ENCODE measurements at places on chromosomes 3 and 15.

DNA sequence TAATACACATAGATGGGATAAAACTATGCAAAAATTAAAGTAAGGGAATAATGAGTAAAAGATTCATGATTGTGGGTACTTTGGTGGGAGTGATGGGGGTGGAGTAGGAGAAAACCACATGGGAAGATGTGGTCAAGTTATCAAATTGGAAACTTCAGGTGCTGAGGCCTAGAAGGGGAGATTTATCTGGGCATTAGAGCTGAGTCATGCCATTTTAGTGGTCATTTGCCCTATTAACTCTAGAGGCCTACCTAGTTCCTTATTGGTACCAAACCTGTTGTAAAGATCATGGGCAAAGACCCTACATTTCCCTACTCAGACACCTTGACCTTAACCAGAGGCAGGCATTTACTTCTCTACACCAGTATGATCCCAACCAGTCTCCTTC, 125.9 kb upstream of the BCL6 start:
- DNase-seq: no peak

GRCh38 chr3:98721776-98722175, 41.4 kb upstream of the ST3GAL6 start:
- no peak for DNase-seq

DNA sequence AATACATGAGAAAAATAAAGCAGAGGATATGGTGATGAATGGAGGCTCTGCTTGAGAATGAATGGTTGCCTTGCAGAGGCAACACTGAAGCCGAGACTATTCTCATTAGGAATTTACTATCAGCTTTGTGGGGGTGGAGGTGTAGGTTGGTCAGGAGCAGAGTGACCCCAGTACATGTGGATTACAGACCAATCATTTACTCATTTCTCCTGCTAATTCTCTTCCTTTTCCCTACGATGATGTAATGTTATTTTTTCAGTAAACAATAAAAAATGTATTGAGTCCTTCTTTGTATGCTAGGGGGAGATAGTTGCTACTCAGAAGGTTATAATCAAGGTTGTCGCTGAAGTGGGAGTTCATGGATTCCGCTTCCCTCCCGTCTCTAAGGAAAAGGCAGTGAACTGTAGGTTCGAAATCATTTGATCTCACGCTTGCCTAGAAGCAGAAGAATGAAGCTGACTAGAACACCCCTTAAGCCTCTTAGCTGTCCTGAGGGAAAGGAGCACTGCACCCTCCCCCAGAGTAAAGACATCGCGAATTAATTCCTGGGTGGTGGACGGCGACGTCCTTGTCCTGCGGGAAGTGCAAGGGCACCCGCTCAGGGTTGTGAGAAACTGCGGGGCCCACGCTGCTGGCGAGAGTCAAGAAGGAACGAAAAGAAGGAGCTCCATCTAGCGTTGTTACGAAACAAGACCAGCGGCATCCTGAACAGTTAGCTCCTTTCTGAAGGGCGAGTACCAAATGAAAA, 213.2 kb upstream of the PFN2 start:
- peak; percentile 59 for DNase-seq

- DNase-seq: no peak
Observed at GRCh38 chr15:82100111-82100929, 54.5 kb upstream of the MEX3B start.

DNA sequence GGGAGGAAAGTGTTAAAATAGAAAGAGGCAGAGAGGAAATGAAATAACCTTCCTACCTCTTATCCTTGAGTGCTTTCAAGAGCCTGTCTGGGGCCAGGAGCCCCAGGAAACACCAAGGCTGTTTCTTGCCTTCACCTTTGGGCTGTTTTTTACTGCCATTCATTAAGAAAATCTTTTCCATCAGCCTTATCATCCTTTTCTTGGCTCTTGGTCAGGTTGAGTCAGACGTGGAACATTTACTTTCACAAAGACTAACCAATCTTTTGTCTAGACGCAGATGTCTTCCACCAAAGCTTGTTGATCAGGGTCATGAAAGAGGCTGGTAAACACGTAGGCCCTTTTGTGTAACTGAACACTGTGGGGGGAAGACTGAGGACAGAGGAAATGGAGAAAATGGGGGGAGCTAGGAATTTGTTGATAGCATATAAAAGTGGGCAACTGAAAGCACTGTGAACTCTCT, 151.0 kb upstream of the THBS1 start:
- peak; percentile 57 for DNase-seq

GRCh38 chr15:46034755-46035154, 399.9 kb downstream of the SQOR start:
- DNase-seq: no peak

- DNase-seq: no peak
Observed at GRCh38 chr3:101685870-101686307, 629 bp downstream of the RPL24 start.

GRCh38 chr15:42102646-42103235, 8.4 kb upstream of the PLA2G4D start:
- no peak for DNase-seq

GRCh38 chr3:192835818-192836815, 81.5 kb downstream of the MB21D2 start:
- DNase-seq: no peak

DNA sequence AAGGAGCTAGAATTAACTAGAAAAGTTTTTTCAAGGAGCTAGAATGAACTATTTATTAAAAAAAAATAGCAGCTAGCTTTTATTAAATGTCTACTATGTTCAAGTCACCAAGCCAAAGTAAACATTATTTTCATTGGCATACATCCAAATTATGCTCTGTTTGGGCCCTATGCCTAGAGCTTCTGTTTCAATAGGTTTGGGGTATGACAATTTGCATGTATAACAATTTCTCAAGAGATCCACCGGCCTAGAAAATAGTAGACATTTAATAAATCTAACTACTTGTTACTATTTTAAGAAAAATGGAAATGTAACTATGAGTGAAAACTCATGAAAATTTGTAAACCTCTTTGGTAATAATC, 8.0 kb downstream of the GABRR3 start:
- DNase-seq: no peak

GRCh38 chr3:36763850-36764703, at the start of gene DCLK3:
Gene DCLK3 (minus strand): TSS chr3:36764553. CDS start chr3:36764263, 290 bp downstream.
- no peak for DNase-seq

- peak; percentile 31 for DNase-seq
Observed at GRCh38 chr3:134449277-134449676, 36.5 kb downstream of the ANAPC13 start.

DNA sequence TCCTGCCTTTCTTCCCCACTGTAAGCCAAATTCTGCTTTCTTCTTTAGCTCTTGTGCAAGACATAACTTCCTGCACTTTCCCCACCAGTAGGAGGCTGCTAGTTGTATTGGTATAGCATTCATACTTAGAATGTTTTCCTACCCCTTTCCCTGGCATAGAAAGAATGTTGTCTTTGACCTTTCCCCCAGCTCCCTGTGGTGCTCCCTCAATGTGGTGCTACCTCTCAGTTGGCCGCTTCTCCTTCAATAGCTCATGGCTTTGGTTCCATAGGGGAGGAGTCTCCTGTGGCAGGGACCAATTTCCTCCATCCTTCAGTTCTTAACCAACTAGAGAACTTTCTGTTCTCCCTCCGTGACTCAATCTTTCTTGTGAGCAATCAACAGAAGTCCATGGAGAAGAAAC, 67.5 kb upstream of the AKAP13 start:
- no peak for DNase-seq

GRCh38 chr3:100966049-100966491, 27.2 kb downstream of the ABI3BP start:
- no peak for DNase-seq

DNA sequence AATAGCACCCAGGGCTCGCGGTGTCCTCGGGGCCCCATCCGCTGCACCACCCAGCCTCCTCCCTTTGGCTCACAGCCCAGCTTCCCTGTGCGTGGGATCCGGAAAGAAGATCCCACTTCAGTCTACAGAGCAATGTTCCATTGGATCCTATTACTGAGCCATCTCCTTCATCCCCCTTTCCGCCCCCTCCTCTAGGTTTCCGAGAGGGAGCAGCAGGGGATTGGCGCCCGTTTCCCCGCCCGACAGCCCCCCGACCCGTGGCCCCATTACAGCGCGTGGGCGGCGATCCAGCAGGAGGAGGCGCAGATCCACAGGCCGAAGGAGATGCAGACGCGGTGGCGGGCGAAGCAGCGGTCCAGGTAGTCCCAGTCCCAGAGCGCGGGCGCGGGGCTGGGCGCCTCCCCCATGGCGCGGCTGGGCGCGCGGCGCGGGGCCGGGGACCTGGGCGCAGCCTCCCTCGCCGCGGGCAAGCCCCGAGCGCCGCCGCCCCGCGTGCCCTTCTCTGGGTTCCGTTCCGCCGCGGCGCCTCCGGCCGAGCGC, 340 bp downstream of the TMEM44 start:
- DNase-seq: peak; percentile 41

- peak; percentile 60 for DNase-seq
Observed at GRCh38 chr3:149572796-149573414, 84.9 kb downstream of the WWTR1 start.

- no peak for DNase-seq
Observed at GRCh38 chr15:25178835-25179672, 224.3 kb downstream of the SNRPN start.

DNA sequence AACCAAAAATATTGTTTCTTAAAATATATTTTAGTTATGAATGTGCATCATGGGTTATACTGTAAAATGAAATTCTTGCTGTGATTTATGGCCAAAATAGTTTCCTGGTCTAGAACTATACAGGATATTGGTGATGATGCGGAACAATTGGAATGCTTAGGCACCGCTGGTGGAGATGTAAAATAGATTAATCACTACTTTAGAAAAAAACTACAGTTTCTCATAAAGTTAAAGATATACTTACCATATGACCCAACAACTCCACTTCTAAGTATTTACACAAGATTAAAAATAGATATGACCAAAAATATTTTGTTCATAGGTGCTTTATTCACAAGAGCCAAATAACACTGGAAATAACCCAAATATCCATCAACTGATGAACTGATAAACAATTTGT, 126.7 kb downstream of the TUSC7 start:
- DNase-seq: no peak

DNA sequence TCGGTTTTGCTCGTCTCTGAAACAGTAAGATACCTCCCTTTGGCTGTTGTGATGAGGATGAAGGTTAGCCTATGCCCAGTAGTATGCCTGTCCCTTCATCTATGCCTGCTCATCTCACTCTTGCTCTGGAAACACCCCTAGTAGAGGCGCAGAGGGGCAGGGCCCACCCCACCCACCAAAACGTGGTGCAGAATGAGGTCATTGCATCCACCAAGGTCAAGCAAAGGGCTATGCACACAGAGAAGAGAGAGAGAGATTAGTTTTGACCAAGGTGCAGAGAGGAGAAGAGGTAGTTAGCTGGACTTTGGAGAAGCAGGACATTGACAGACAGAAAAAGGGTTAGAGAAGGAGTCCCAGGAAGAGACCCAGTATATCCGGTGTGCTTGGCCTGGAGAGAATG, 119.9 kb downstream of the CORO2B start:
- no peak for DNase-seq

- no peak for DNase-seq
Observed at GRCh38 chr15:62653122-62653521, 389.4 kb upstream of the TPM1 start.

GRCh38 chr3:184261854-184262763, 756 bp upstream of the CAMK2N2 start:
- no peak for DNase-seq

- no peak for DNase-seq
Observed at GRCh38 chr15:45958924-45959323, 324.1 kb downstream of the SQOR start.

All from RWPE1 (cell line).